Activated T-cell treated with anti-CD3 and anti-CD28 coated beads for 48 hours (primary cell): ENCODE measurements at places on chromosomes 4 and X.

- no peak for DNase-seq
These were observed 57.1 kb upstream of the ATXN3L start for GRCh38 chrX:13376857-13377549.

GRCh38 chr4:77617203-77617602, 11.6 kb downstream of the CXCL13 start:
- no peak for DNase-seq

DNA sequence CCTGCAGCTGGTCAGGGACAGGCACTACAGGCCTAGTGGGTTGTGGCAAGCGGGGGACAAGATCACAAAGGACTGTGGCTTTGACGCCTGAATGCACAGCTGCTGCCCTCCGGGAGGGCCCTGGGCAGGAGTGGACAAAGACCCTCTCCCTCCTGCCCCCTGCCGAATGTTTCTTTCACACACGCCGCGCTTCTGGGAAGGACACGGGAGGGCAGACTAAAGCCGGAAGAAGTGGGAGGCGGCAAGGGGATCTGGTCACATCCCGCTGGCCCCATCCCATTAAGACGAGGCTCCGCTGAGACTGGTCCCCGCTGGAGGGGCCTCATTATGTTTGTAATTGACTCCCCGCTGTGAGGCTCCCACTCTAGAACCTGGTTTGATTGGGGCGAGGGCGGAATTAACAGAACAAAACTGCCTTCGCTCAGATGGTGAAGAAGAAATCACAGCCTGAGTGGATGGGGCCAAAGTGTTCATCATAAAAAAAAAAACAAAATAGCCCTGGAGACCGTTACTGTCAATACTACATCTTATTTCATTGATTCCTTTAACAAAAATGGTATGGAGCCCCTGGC, 37.8 kb upstream of the PSAPL1 start:
- DNase-seq: no peak

DNA sequence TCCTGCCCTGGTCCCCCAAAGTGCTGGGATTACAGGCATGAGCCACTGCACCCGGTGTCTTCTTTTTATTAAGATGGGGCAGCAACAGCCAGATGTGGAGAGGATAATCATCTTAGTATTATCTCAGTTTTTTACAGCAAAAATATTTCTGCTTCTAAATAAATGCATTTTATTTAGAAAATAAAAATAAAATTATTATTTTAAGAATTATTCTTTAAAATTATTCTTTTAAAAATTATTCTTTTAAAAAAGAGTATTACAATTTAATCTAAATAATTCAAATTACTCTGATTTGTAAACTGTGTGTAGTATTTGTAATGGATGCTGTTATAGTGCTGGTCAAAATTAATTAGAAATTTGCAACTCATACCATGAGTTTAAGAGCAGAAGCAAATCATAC, 67.6 kb downstream of the ARFIP1 start:
- DNase-seq: no peak

DNA sequence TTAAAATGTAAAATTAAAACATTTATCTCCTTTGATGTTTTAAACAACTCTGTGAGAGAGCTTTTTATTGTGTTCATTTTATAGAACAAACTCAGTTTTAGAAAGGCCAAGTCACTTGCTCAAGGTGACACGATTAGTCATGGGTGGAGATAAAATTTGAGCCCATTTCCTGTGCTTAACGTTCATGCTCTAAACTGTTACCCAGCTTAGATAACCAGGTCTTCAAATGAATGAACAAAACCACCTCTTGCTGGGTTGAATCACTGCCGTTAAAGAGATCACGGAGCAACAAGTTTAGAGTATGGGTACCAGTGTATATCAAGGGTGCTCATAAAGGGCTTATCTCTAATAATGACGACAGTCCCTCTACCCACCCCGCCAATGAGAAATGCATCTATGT, 10.2 kb upstream of the CASK start:
- DNase-seq: no peak
